Stimulated activated CD8-positive, alpha-beta memory T cell treated with anti-CD3 and anti-CD28 coated beads, Interleukin-7, amount 100 ng/mL, for 4 hours (primary cell): ENCODE measurements at places on chromosomes 7 and 10.

GRCh38 chr7:26213807-26214515, 12.4 kb downstream of the CBX3 start:
- no peak for DNase-seq

GRCh38 chr7:1057416-1058291, 13.3 kb downstream of the GPR146 start:
- no peak for DNase-seq

- DNase-seq, result no peak
These were observed 10.7 kb downstream of the ZDHHC16 start for GRCh38 chr10:97456686-97457065.

- DNase-seq, result no peak
These were observed 209.9 kb upstream of the VSTM2A start for GRCh38 chr7:54332301-54332700.

DNA sequence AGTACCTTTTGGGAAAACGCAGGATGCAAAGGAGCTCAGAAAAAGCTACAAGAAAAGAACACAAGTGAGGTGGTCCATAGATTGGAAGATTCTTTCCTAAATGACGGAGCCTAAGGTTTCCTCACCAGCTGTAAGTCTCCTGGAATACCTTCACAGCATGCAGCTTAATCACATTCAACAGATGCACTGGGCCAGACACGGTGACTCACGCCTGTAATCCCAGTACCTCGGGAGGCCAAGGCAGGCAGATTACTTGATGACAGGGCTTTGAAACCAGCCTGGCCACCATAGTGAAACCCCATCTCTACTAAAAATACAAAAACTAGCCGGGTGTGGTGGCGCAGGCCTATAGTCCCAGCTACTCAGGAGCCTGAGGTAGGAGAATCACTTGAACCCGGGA, 228.7 kb downstream of the FRMD4A start:
- no peak for DNase-seq

DNA sequence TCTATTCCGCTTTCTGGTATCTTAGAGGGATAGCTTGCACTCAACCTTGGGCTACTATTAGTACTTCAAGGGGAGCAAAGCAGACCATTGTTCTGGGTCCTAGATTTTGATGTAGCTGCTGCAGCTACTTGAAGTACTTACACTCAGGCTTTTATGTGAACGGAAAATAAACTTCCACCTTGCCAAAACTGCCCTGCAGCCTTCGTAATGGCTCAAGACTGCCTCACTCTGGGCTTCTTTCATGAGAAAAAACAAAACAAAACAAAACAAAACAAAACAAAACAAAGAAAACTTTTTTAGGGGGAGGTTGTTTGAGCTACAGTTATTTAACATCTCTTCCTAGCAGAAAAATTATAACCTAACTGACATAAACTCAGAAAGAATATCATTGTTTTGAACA, 19.4 kb upstream of the EPHB6 start:
- DNase-seq, result no peak

GRCh38 chr10:338171-339037, 203.1 kb downstream of the ZMYND11 start:
- DNase-seq, result no peak

DNA sequence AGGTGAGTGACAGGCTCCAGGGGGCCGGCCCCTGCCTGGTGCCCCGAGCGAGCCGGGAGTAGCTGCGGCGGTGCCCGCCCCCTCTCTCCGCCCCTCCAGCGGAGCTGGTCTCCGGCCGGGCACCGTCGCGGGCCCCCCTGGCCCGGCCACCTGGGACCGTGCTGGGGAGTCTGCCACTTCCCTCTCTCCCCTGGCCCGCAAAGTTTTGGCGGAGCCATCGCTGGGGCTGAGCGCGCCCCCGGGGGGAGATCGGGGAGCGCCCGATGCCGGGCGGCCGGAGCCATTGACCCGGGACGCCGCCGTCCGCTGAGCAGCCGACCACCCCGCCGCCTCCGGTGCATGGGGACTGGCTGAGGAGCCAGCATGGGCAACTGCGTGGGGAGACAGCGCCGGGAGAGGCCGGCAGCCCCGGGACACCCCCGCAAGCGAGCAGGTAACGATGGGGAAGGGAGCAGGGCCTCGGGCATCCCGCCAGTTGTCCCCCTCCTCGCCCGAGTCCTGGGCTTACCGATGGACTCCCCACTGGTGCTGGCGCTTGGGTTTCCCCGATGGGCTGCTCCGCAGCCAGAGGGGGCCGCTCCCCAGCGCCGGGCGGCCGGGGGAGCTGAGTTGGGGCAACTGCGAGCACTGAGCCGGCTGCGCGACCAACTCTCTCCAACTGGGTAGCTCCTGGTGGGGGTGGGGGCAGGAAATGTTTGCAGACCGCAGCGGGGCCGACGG, at the start of gene UBTD1:
TSS of gene UBTD1 (plus strand) at position 84 of the 720 bp plus-strand sequence. CDS start at position 364, 280 bp downstream.
- no peak for DNase-seq

- no peak for DNase-seq
These were observed 3.5 kb upstream of the GDF2 start for GRCh38 chr10:47318706-47319105.

- no peak for DNase-seq
These were observed 65.9 kb upstream of the CC2D2B start for GRCh38 chr10:95841661-95842498.

- DNase-seq, result no peak
These were observed 89.3 kb upstream of the PRKCQ start for GRCh38 chr10:6669269-6669859.

DNA sequence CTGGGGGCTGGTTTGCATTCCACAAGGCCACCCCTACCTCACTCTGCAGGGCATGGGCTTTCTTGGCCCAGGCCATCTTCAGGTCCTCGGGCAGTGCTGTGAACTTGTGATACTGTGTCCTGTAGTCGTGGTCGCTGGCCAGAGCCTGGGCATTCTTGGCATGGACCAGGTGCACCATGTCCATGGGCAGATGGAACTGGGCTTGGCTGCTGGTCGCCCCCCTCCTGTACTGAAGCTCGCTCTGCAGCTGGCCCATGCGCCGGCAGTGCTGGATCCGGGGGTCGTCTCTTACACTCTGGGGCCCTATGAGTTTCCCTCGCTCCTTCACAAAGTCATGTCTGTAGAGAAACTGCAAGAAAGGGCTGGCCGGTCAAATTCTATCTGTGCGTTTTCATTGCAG, 51.7 kb downstream of the HABP2 start:
- DNase-seq, result no peak

DNA sequence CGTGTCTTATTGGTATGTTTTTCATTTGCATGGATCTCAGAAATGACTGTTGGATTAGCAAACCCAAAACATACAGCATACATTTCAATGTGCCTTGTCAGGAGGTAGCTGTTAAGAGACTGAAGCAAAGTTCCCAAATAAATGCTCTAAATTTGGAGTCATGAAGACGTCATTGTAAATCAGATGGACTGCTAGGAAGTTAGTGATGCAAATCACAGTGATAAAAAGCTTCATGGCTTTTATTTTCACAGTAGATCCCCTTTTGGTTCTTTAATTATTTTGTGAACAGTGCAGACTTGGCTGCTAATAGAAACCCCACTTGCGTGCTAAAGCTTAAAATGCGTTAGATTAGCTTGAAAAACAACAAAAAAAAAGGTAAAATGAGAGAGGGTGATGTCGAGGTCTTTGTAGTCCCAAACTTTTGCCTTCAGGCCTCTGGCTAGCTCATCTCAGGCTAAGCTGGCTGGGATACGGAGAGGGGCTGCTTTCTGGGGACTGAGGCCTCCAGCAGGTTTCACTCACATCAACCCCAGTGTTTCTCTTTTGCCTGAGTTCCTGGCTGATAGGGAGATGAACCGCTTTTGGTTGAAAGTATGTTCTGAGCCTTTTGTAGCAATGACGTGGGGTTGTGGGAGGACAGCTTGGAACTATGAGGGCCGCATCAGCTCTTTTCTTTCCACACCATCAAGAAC, 107.1 kb upstream of the CDCA7L start:
- DNase-seq, result no peak

- DNase-seq, result peak; percentile 56
These were observed 162.6 kb downstream of the CELF2 start for GRCh38 chr10:11180228-11180627.

- DNase-seq, result no peak
These were observed 27.5 kb downstream of the STRA8 start for GRCh38 chr7:135260930-135261721.

GRCh38 chr7:95693551-95694333, 78.6 kb upstream of the DYNC1I1 start:
- no peak for DNase-seq

- no peak for DNase-seq
These were observed 8.6 kb upstream of the TMEM229A start for GRCh38 chr7:124041439-124041838.

DNA sequence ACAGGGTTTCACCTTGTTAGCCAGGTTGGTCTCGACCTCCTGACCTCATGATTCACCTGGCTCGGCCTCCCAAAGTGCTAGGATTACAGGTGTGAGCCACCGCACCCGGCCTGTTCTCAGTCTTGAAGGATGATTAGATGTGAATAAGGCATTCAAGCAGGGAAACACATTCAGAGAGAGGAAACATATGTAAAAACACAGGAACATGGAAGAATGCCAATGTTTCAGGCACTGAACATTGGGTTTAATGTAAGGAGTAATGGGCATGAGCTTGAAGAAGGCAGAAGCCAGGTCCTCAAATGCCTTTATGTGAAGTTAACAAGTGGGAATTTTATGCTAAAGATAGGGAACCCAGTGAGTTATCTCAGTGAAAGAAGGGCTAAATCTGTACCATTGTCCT, 74.3 kb downstream of the ARL4A start:
- DNase-seq, result no peak

DNA sequence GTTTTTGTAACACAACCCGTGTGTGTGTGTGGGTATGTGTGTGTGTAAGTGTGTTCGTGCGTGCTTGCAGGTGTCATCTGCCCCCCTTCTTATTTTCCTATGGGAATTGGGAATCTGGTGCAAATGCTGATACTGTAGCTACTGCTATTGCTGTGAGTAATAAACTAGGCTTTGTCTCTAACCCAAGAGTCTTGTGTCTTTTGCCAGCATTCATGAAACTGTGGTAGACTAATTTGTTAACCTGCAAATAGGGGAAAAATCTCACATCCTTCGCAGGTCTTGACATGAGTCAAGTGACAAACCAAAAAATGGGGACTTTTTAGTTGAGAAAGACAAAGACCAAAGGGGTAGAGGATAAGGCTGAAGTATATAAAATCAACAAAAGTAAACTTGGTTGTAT, 57.9 kb upstream of the FAM133B start:
- no peak for DNase-seq

DNA sequence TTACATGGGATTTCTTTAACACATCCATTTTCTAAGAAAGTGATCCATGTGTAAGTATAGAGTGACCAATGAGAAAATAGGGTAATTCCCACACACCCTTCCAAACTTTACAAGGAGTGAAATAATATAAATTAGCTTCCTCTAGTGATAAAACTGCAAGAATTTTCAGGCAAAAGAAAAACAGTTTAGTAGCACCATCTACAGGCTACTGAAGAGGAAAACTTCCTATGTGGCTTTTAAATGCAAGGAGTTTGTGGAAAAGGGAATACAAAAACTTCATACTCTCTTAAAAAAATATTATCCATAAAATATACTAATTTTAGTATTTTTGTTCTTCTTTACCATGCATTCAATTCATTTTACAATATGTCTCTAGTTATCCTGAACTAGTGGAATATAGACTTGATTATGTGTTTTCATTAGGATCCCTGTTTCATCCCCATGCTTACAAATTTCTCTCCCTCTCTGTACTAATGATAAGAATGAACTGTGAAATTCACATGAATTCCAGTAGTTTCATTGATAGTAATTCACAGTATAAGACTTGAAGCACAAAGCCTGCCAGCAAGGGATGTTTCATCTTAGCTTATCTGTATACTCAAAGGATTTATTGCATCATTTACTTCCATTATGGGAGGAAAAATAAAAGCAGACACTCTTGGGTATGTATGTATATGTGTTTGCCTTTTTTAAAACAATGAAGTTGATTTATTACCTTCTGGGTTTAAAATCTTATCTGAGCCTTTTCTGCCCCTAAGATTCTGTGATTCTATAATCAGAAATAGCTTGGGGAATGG, 442.9 kb downstream of the AUTS2 start:
- DNase-seq, result no peak

GRCh38 chr10:127600479-127600878, 51.4 kb downstream of the NPS start:
- no peak for DNase-seq

DNA sequence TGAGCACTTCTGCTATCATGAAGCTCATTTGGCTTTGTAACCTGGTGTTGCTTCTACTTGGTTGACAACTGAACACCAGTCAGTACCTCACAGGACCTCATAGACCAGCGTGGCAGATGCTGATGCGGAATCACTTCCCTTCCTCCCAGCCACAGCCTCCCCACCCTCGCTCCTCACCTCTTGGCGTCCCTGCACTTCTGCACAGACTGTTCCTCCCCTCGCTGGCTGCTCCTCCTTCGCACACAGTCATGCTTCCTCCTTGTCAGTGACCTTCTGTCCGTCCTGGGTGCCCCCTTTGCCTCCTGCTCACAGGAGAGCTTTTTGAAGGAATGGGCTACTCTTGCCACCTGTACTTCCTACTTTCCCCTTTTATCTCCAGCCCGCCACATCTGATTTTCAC, 61.4 kb upstream of the CTBP2 start:
- no peak for DNase-seq

DNA sequence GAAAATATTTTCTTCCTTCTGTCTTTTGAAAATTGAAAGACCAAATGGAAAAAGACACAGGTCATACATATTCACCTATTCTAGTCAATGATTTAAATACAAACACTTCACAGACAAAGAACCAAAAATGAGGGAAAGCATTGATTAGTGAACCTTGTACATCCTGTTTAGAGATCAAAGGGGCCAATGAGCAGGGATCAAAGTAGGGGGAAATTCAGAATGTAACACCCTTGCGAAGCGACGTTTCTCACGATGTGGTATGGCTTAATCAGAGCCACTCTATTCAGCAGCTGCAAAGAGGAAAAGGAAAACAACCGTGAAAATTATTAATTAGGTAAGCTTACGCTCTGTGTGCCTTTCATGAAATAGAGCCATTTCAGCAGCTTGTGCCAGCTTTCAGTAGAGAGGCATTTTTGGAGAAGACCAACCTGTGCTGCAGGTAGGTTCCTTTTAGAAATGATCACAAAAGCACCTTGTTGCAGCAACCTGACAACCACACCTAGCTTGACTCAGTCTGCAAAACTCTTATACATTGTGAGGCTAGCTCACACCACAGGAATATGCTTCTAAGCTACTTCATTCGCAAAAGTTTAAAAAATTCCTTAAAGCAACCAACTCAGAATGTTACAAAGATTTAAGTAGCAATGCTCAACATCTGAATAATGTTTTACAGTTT, 78.0 kb downstream of the DKK1 start:
- no peak for DNase-seq

- DNase-seq, result no peak
These were observed 4.2 kb downstream of the SFTPD start for GRCh38 chr10:79944428-79945395.

DNA sequence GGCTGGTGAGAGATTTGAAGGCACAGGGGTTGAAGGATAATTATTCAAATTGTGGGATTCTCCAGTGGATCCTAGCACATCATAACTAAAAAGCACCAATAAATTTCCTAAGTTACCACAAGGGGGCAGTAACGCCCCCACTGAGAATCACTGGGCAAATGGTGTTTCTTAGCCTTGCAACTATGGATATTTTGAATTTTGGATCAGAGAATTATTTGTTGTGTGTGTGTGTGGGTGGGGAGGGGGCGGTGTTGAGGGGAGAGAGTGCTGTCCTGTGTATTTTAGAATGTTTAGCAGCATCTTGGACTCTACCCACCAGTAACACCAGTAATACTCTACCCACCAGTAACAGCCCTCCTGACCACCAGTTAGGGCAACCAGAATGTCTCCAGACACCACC, 63.3 kb upstream of the PRKG1 start:
- no peak for DNase-seq
